ENCODE measurements at places on chromosomes 4 and X. TPM values are rescaled to one million over a fixed set of nuclear protein-coding genes. Genes with fewer than 3 reads are reported as not detected.

Gene LAP3
- 306 TPM for total RNA-seq

Gene DTHD1
- total RNA-seq = not detected

Gene STPG2
- 0.18 TPM for total RNA-seq

Gene ODAPH
- total RNA-seq = not detected

Gene ZNF157
- total RNA-seq = not detected

Gene DUSP9
- total RNA-seq = not detected

Gene AR
- total RNA-seq = 6.3 TPM

Gene CCNG2
- 63.8 TPM for total RNA-seq

Gene TMPRSS11A
- total RNA-seq = under 0.01 TPM

Gene AREG
- 0.54 TPM for total RNA-seq

Gene CORIN
- under 0.01 TPM for total RNA-seq

Gene PPEF2
- not detected for total RNA-seq

Gene SLC9B2
- total RNA-seq = 10.4 TPM

Gene MOB1B
- 11.8 TPM for total RNA-seq

Gene ALAS2
- not detected for total RNA-seq

Gene RTL9
- 1.5 TPM for total RNA-seq

Gene WWC2
- 47.0 TPM for total RNA-seq

Gene GPC4
- total RNA-seq = 2.8 TPM

Gene TMEM144
- 8.3 TPM for total RNA-seq

Gene WDR17
- total RNA-seq = 2.6 TPM
